ENCODE measurements at places on chromosomes 2 and 18.

DNA sequence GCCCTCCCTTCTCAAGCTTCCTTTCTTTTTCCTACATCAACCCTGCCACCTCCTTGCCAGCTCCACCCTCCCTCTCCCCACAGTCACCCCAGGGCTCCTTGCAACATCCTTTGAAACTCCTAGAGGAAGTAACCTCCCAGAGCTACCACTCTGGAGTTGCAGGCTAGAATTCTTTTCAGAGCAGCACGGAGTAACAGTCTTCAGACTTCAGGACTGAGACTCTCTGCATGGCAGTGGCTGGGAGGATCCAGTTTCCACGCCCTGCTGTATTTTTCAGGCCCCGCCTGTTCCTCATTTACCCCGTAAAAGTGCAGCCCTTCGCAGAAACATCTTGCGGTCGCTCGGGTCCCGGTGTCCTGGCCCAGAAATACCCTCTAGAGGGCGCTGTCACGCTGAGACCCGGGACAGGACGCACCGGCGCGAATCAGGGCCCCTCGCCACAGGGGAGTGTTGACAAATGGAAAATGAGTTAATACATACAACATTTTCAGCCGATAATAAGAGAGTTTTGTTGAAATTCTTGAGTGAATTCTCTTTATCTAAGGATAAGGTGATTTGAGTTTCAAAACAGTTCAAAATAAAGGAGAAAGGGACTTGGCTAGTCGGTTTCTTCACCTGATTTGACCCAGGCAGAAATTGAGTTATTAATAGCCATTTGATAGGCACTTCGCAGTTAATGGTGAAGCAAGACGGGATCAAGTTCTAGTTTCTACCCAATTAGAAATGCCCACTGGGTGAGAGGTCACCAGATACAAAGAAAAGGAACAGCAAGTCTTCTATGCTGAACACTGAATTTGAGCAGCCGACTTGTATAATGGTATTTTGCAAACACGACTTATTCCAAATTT, 18.5 kb upstream of the NTSR2 start:
- peak; percentile 65 for DNase-seq

DNA sequence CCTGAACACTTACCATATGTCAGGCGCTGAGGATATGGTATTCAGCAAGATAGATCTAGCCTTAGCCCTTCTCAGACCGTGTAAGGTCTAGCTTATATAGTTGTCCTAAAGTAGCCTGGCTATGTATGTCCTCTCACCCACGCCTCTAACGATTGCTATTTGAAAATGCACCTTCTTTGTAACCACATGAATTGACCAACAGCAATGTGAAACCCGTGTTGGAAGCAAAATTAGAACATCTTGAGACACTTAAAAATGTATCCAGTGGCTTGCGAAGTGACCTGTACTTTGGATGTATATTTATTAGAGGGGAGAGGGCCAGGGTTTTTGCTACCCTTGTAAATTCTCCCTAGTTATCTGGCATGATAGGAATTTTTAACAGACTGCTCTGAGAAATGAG, 860.0 kb upstream of the ZEB2 start:
- no peak for DNase-seq

GRCh38 chr2:222301796-222302118, 3.0 kb upstream of the PAX3 start:
- DNase-seq: no peak

DNA sequence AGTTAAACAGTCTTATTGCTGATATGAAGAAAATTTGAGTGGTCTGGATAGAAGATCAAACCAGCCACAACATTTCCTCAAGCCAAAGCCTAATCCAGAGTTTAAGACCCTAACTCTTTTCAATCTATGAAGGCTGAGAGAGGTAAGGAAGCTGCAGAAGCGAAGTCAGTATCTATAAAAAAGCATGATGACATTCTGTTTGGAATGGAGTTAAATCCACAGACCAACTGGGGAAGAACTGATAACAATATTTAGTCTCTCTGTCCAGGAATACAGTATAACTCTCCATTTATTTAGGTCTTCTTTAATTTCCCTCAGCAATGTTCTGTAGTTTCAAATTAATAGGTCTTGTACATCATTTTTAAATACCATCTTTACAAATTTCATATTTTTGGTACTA, 16.0 kb downstream of the PIGN start:
- DNase-seq: no peak

DNA sequence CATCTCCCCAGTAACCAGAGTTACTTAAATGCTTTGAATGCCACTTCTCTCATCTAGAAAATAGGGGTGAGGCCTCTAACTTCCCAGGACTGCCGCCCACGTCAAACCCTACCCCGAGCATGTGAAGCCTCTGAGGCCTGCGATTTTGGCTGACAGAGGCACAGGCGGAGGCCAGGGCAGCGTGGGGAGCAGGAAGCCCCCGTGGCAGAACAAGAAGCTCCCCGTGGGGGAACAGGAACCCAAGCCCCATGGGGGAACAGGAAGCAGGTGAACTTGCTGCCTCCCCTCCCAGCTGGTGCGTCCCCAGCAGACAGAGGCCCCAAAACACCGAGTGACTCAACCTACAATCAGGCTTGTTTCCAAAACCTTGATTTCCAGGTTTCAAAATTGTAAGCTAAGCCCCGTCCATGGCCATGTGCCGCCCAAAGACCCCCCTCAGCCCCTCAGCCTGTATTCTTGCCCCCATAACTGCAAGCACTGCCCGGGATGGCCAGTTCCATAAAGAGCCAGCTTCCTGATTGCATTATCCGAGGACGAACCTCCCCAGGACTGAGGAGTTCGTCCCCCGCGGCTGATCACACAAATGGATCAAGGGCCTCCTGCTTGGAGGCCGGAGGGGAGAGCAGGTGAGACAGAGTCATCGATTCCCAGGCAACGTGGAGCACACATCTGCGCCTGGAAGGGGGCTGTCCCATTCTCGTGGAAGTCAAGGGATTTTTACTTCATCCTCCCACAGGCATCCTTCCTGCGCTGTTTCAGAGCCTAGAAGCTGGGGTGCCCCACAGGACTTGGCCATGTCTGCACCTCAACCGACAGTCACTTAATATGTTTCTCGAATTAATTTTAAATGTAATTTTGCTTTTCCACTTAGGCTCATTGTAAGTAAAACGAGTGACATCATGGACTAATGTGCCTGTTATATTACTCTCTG, 36.3 kb upstream of the CTDP1 start:
- no peak for DNase-seq

Data from IMR-90 (cell line).